Kidney (tissue), 22 donors: ENCODE measurements at places on chromosomes 5 and 9. TPM values are rescaled to one million over a fixed set of nuclear protein-coding genes. Genes with fewer than 3 reads are reported as not detected.

FNIP1 gene
- 31.1 TPM for total RNA-seq

HAVCR2 gene
- total RNA-seq, result 14.6 TPM

PKD2L2 gene
- total RNA-seq, result not detected

- DNase-seq, result no peak
Observed at GRCh38 chr9:89025553-89025952, 34.3 kb downstream of the S1PR3 start.

DNA sequence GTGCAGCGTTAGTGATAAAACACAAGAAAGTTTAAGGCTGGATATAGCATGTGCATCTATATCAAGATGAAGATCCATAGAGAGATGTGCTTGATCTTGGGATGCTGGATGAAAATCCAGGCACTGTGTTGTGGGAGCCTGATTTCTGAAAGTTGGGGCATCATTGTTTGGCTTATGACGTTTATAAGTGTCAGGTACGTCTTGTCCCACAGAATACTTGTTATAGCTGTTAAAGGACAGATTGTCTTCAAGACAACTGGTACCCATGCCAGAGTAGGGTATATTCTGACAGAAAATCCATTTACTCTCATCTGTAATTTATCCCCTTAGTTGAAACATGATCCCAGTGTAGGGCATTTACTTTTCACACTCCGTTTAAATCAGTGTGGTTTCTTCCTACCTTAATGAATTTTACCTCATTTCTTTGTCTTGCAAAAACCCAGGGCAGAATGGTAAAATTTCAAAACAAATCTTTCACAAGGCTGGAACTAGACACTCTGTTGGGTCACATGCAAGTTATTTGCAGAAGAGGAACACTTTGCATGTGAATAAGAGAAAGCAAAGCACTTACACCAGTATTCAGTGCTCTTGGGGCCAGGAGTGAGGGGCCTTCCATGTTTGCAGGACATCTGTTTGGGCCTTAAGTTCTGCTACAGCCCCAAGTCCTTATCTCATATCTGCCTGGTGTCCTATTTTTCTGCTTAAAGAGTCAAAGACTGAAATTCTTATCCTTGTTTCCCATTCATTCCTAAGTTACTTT is 73.3 kb downstream of the GHR start:
- no peak for DNase-seq

DNA sequence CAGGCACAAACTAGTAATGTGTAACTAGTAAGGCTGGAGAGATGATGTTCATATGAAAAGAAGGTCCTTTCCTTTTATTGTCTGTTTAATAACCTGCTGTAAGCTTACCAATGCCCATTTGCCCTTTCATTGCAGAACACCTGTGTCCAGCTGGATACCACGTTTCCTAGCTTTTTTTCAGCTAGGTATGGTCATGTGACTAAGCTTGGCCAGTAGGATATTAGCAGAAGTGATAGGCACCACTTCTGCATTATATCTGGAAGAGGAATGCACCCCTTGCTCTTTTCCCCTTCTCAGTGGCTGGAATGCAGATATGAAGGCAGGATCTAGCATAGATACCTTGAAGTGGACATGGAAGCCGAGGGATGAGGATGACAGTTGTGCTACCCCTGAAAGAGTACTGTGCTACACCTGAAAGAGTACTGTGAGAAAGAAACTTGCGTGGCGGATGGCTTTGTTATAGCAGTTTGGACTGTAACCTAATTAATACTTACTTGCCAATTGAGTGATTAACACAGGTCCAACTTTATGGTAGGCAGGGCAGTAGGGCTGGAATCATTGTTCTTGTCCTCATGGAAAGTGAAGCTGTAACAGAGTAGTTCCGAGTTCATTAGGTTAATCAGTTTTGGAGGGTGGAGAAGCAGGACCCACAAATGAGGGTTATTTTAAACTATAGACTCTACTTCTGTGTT is 6.8 kb downstream of the SMIM32 start:
- no peak for DNase-seq

- no peak for DNase-seq
Observed at GRCh38 chr9:100465761-100466160, 7.2 kb upstream of the TMEFF1 start.
